T-cell (primary cell): ENCODE measurements at places on chromosomes 13 and 19.

DNA sequence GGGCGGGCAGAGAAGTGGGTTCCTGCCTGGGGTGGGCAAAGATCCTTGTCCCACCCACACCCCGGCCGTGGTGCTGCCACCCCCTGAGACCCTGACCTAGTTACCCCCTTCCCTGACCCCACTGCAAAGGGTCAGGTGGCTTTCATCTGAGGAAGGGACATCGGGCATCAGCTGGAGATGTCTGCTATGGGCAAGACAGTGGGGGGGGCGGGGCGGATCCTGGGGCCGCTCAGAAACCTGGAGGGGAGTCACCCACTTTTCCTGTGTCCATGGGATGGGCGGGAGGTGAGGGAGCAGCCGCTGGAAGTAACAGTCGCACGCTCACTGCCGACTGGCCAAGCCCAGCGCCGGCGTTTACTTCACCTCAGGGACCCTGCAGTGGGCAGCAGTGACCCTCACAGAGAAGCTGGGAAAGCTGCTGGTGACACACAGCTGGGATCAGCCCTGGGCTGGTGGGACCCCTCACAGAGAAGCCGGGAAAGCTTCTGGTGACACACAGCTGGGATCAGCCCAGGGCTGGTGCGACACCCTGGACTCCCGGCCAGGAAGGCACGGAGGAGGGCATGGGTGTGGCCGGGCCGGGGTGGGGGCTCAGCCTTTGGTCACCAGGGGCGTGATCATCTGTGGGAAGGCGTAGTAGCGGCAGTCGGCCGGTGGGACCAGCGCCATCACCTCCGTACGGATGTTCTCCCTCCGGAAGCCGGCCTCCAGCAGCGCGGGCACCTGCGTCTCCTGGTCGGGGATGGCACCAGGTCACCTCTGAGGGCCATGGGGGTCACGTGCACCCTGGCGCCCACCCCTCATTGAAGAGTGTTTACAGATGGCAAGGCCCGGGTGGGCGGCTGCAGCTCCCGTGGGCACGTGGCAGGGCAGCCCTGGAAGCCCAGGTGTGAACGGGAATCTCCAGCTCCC lies 4.3 kb downstream of the GAMT start:
- no peak for DNase-seq

GRCh38 chr13:33191425-33192210 lies 93.9 kb downstream of the STARD13 start:
- DNase-seq = no peak

- DNase-seq = no peak
Measured at GRCh38 chr13:51494156-51494555, 41.3 kb upstream of the INTS6 start.

- DNase-seq = no peak
Measured at GRCh38 chr13:108961542-108962125, 332.2 kb downstream of the MYO16 start.

DNA sequence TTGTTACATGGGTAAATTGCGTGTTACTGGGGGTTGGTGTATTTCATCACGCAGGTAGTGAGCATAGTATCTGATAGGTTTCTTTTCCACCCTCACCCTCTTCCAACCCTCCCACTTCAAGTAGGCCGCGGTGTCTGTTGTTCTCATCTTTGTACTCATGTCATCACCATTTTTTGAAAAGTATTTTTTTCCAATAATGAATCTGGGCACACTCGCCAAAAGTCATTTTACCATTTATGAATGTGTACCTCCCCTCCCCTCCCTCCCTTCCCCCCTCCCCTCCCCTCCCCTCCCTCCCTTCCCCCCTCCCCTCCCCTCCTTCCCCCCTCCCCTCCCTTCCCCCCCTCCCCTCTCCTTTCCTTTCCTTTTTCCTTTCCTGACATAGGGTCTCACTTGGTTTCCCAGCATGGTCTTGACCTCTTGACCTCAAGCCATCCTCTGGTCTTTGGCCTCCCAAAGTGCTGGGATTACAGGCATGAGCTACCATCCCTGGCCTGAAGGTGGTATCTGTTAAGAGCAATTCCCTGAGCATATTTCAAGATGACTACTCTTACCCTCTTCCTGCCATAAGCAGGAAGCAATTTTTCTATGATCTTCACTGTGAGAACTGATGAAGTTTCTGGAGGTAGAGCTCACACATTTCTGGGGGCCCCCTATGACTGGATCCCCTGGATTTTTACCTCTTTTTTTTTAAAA lies 15.7 kb downstream of the ZNF627 start:
- DNase-seq = no peak

DNA sequence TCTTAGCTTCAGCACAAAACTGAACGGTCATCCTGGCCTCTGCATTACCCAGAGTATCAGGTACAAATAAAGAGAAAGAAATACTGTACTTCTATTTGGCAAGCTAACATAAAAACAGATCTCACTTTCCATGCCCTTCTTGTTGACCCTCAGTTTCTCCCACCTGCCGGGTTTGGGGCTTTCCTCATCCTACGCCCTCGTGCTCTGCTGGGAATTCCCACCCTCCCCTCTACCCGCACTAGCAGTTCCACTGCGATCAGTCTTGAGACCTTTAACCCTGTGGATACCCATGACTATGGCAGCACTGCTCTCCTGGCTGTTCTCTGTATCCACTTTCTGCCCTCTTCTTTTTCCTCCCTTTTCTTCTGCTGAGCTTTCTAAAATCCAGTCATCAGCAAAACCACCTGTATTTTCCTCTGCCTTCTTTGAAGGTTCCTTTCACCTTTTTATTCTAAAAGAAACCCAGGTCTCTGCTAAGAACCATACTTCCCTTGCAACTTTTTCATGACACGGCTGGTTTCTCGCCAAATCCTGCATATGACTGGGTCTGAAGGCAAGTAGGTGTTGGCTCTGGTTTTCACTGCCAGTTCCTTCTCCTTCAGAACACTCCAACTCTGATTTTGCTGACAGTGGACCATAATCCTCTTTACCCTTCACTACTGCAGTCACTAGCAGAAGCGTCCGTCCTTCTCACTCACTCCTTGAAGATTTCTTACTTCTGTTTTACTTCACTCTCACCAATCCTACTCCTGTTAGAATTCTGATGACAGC lies 99.4 kb downstream of the MIPEP start:
- DNase-seq = no peak

GRCh38 chr19:45569619-45570421 lies 14.8 kb downstream of the OPA3 start:
- DNase-seq = peak; percentile 65

GRCh38 chr19:15874821-15875474 lies 22.9 kb downstream of the CYP4F2 start:
- no peak for DNase-seq

DNA sequence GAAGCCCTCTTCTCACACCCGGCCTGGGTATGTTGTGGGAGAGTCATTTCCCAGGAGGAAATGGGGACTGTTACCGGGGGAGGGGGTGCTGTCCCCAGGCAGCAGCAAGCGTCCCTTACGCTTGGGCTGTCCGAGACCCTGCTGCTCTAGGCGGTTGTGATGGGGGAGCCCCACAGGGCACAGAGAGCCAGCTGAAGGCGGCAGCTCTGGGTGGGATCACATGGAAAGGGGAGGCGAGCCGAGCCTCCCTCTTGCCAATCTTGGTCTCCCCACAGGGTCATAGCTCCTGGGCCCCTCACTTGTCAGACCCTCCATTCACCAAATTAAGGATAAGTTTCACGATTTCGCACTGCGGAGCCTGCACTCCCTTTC lies 22.0 kb downstream of the EPN1 start:
- no peak for DNase-seq

DNA sequence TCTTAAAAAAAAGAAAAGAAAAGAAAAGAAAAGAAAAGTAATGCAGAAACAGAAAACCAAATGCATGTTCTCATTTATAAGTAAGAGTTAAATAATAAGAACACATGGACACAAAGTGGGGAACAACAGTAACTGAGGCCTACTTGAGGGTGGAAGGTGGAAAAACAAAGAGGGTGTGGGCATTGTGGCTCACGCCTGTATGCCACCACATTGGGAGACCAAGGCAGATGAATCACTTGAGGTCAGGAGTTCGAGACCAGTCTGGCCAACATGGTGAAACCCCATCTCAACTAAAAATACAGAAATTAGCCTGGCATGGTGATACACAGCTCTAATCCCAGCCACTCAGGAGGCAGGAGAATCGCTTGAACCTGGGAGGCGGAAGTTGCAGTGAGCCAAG lies 8.1 kb downstream of the ZNF708 start:
- DNase-seq = no peak

DNA sequence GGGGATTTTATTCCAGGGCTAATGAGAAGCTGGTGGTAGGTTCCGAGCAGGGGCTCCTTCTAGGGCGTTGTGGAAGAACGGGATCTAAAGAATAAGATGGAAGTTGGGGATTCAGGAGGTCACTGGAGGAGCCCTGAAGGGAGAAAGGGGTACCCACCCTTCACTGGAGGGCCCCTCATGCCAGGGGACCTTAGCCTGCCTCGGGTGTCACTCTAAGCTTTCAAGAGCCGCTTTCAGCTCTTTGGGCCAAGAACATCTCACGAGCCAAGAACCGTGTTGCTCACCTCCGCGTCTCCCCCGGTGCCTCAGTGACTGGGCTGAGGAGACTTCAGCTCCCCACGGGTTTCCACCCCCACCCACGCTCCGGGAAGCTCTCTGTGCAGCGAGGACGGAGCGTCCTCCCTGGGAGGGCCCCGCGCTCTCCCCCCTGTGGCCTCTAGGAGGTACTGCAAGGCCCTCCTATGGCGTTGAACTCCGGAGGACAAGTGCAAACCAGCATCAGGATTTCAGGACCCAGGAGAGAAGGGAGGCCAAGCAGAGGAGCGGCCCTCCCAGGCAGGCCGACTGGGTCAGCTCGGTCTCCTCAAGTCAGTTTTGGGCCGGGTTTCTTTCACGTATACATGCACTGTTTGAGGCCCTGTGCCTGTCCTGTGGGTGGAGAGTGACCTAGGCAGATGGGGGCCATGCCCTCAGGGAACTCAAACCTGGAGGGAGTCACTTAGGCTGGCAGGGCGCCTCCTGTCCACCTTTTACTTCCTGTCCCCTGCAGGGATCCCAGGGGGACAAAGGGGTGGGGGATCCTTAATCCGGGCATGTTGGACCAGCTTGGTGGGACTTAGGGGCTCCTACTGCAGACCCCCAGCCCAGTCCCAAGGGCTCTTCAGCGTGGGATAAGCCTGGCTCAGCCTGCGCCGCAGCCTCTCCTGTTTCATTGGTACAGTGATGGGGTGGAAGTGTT lies 5.1 kb upstream of the KRTDAP start:
- DNase-seq = peak; percentile 24

- no peak for DNase-seq
Measured at GRCh38 chr13:39870197-39870747, 214.8 kb downstream of the COG6 start.

GRCh38 chr13:59413126-59413525 lies 750.6 kb downstream of the DIAPH3 start:
- no peak for DNase-seq

GRCh38 chr19:40165362-40165937 lies 25.8 kb upstream of the MAP3K10 start:
- DNase-seq = peak; percentile 27

DNA sequence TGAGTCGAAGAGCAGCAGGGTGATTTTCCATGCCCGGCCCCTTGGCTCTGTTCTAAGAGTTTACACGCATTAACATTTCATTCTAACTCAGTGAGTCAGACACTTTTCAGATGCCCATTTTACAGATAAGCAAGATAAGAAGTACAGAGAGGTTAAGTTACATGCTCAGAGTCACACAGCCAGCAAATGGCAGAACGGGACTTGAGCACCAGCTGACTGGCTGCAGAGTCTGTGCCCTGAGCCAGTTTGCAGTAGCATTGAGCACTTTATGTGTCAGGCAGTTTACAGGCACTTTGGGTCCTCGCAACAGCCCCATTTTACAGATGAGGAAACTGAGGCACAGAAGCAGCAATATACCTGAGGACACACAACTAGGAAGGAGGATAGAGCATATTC lies 19.0 kb downstream of the CCDC8 start:
- no peak for DNase-seq

GRCh38 chr13:111537115-111537728 lies 216.8 kb downstream of the TEX29 start:
- DNase-seq = no peak

- DNase-seq = no peak
Measured at GRCh38 chr13:64866331-64866730, 2363.8 kb downstream of the PCDH9 start.

GRCh38 chr13:36329361-36329760 lies 16.8 kb downstream of the SPART start:
- DNase-seq = no peak

DNA sequence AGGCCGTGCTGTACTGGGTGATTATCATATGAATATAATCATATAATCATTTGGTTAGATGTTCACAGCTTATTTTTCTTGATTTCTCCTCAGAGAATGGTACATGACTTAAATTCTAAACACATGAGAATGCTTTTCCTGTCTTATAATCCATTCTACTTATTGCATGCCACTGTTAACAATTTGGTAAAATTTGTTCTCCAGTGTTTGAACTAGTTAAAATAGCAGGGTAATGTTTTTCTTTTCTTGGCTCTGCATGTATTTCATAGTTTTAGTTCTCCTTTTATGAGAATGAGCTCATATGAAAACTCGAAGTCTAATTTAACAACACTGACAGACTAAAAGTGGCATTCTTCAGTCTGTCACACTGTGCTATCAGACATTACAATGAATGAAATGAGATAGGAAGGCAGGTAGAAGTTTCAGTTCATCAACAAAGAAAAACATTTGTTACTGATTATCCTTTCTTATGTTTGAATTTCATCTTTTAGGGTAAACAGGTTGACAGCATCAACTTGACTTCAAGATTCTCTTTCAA lies 10.2 kb downstream of the SPRYD7 start:
- no peak for DNase-seq

DNA sequence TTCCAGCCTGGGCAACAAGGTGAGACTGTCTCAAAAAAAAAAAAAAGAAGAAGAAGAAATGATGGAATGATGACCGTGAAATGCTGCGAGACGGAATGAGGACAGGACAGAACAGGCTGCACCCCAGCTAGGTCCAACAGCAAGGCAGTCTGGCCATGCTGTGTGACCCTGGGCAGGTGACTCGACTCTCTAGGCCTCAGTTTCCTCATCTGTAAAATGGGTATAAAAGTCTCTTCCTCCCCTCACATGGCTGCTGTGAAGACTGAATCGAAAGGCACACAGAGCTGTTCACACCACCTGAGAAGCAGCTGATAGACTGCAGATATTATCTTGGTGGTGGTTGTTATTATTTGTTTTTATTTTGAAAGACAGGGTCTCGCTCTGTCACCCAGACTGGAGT lies 22.3 kb downstream of the PTPRS start:
- DNase-seq = no peak

GRCh38 chr19:18044825-18045304 lies 36.9 kb downstream of the ARRDC2 start:
- DNase-seq = peak; percentile 80

DNA sequence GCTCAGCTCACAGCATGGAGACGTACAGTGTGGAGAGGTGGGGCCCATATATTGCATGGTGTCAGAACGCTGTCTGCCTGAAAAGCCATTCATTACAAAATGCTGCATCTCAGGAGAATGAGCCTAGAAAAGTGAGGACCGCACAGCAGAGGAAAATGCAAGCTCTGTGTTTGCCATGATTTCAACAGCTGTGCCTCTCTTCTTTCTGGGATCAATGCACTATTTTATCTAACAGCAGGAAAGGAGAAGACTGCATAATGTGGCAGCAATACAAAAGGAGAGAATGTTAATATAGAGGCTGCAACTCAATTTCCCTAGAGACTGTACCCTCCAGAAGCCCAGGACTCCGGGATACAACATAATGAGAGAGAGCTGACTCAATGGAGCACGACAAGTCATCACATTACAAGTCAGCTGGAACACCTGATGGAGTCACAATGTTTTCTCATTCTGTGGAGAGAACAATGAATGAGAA lies 368.0 kb downstream of the FGF14 start:
- no peak for DNase-seq

- no peak for DNase-seq
Measured at GRCh38 chr13:36612230-36612629, 61.6 kb upstream of the SERTM1 start.
